ENCODE measurements at places on chromosomes 6 and 20. TPM values are rescaled to one million over a fixed set of nuclear protein-coding genes. Genes with fewer than 3 reads are reported as not detected.

PNPLA1 gene
- total RNA-seq: under 0.01 TPM

POPDC3 gene
- total RNA-seq: 8.2 TPM

SLC17A1 gene
- total RNA-seq: not detected

TCF21 gene
- 27.4 TPM for total RNA-seq

SEL1L2 gene
- total RNA-seq: not detected

GGTLC1 gene
- total RNA-seq: not detected

DNAH8 gene
- total RNA-seq: 0.09 TPM

GNMT gene
- not detected for total RNA-seq

SNPH gene
- 10.4 TPM for total RNA-seq

PPP1R3G gene
- total RNA-seq: 2.8 TPM

HLA-DRA gene
- not detected for total RNA-seq

TPBG gene
- total RNA-seq: 53.2 TPM

VNN1 gene
- total RNA-seq: under 0.01 TPM

C6orf15 gene
- total RNA-seq: not detected

ZBTB24 gene
- 6.3 TPM for total RNA-seq

C6orf163 gene
- total RNA-seq: 1.1 TPM

OXT gene
- total RNA-seq: 0.18 TPM

ADIG gene
- total RNA-seq: not detected

MUC22 gene
- not detected for total RNA-seq

NHSL1 gene
- total RNA-seq: 6.8 TPM

Data from smooth muscle cell of bladder (primary cell).